ENCODE measurements at places on chromosomes 4 and X.
A peak's percentile ranks its signal among the peaks of the same experiment; 100 is the strongest.

DNA sequence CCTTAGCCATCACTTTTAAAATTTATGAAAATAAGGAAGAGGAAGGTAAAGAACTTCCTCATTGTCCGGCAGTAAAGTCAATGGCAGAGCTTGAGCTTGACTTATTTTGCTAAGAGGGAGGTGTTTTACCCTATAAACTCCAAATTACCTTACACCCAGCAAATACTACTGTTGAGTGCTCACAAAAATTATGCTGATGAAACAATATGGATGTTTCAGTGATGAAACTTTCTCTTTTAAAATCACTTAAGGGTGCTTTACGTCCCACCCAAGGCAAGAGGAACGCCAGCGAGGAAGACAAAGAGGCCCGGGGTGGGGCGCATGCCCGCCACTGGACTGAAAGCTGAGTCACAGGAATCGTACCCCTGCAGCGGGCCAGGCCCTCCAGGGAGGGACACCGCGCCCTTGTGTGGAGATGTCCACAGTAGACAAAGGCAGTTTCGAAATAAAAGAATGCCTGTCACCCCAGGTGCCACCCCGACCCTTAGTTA, 560 bp upstream of the TMSB4X start:
- peak; percentile 76 for DNase-seq

DNA sequence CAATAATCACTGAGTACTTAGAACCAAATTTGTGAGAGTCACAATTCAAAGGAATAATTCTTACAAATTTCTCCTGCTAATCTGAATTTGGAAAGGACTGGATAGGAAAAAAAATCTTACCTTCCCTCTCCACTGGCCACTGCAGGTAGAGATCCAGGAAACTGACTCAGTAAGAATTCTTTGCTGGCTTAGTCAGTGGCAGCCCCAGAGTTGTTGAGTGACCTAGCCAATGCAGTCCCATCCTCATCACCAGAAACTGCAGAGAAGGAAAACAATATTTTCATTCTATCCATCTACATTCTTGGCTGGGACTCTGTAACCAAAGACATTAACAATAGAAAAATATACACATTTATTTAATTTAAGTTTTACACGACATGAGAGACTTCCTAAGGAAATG, 572.0 kb downstream of the ADGRL3 start:
- no peak for DNase-seq

- DNase-seq, result no peak
Measured at GRCh38 chrX:72584163-72584562, 11.5 kb upstream of the HDAC8 start.

- peak; percentile 40 for DNase-seq
Measured at GRCh38 chrX:125132274-125132673, 187.4 kb upstream of the TEX13C start.

DNA sequence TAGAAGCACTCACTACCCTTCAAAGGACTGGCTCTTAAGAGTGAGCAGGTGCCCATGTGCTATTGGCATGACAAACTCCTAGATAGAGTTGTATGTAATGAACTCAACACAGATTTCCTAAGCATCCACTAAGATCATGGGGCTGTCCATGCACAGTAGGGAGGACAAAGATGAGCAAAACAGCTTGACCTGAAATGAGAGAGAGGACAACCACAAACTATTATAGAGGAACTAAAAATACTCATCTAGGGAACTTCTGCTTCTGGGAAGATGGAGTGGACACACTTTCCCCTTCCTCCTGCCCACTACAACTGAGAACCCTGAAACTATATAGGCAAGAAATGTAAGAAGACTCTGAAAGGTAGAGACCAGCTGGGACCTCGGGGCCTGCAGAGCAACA, 20.8 kb upstream of the TMEM128 start:
- DNase-seq, result no peak

- DNase-seq, result peak; percentile 2
Measured at GRCh38 chr4:20474119-20474518, 222.4 kb downstream of the SLIT2 start.

DNA sequence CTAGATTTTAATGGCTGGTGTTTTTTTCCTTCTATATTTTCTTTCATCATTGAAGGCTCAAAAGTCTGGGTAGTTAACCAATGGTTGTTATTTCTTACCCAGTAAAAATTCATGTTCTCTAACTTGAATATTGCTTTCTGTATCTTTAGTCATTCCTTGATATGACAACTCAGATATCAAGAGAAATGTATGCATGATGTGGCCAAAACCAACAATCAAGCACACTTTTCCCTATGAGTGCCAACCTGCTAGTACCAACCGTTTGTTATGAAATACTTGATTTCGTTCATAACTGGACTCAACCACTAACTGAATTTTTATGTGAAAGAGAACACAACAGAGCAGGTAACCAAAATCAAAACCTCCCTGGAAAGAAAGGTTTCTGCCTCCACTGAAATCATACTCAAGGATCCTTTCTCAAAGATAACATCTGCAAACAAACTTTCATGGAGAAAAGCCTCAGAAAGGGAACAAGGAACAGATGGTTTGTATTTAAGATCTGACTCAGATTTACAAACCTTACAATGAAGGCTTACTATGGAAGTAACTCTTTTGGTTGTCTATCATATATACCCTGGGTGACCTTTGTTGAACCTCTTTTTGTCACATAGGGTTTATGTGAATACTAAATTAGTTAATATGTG, 8.3 kb upstream of the VEGFC start:
- DNase-seq, result no peak

GRCh38 chrX:97498093-97498492, 614.4 kb downstream of the RPA4 start:
- no peak for DNase-seq

DNA sequence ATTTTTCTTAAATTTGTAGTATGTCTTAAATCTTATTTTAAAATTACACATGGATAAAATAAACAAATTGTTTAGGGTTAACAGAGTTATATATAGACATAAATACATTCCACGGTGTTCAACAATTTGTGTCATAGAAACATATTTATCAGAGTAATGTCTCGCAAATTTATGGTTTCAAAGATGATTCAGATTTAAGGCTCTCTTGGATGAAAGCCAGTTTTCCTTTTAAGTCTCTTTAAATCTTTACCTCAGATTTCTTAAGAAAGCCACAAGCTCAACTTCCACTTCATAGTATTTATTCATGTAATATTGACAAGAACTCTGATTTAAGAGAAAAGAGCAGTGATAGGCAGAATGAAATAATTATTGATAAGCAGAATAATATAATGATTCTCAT, 1254.8 kb upstream of the ADGRL3 start:
- no peak for DNase-seq

GRCh38 chr4:31365006-31365690, 645.0 kb downstream of the PCDH7 start:
- DNase-seq, result no peak

DNA sequence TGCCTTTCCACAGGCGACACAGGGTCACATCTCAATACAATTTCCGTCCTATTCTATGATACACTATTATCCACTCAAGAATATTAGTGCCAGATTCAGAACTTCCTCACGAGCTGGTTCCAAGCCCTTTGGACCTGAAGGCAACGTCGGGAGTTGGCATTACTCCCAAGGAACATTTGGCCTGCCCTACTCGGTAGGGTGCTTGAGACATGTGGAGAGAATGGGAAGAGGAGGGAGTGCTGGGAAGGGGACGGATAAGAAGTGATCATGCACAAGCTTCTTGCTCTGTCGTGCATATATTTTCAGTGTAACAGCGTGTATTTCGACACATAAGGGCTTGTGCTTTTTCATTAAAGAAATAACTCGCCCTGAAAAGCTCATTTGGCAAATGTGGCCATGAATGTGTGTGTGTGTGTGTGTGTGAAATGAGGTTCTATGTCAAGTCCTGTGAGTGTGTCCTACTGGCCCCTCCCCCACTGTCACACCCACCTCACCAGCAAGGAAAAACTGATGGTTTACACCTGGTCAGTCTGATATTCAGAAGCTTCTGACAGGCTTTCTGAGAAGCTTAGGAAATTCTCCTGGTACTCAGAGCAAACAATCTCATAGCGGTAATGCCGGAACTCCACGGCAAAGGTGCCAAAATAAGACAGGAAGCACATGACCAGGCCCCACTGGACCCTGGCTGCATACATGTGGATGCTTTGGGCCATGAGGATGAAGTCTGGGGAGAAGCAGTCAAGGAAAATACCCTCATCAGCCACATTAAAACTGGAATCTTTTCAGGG, 54.8 kb downstream of the ENOPH1 start:
- DNase-seq, result no peak

GRCh38 chr4:68245594-68245993, at the start of gene TMPRSS11B:
TSS of gene TMPRSS11B (minus strand) at chr4:68245694. CDS start at chr4:68245558, 136 bp downstream.
- DNase-seq, result no peak

GRCh38 chr4:129040471-129040870, 52.9 kb downstream of the SCLT1 start:
- no peak for DNase-seq

DNA sequence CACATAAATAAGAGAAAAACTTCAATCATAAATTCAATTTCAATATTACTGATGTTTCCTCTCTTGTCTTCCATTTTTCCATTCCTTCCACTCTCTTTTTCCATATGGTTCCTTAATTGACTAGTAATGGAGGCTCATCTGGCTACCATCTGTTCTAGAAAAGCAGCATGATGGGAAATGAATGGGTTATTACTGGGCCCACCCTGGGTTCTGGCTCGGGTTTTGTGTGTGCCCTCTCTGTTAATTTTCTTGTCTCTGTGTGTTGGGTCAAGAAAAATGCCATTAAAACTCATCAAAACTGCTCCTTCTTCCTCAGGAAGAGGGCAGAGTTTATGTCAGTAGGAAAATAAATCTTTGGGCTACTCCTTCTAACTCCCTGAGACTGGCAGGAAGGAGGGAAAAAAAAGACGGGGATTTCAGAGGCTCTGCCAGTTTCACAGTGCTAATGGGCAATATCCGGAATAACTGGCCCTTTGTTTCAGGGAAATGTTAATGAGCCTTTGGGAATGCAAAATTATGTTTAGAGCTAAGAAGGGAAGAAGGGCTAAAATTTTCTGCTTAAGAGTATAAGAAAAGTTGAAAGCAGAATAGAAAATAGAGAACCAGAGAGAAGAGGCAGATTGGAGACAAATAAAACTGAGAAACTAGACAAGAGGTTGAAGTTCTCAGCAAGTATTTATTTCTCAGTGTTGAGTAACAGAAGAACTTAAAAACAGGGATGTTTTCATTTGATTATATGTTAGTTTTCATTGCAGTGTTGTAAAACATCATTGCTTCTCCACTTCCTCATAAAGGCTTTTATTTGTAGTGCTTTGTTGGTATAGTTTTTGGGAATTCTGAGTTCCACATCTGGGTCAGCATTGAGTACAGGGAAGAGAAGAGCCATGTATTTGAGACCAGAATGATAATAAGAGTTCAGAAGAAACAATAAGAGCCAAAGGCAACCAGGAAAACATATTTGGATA, 19.7 kb downstream of the GABRB1 start:
- DNase-seq, result no peak

DNA sequence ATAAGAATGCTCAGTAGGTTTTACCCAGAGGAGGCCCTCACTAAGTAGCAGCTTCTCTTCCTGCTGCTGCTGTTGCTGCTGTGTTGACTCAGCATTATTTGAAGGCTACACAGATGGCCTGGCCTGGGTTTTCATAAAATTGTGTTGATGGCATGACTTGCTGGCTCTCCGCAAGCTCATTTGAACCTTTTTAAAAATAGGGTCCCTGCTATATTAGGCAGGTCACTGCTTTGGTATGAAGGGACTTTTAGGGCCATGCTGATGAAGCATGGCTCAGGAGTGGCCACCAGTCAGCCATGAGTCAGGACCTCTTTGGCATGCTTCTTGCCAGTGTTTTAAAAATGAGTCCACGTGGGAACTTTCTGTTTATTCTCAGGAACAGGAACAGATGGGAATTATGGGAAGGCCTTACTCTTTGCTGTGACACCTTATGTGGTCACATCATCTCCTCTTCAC, 128.7 kb downstream of the MID1IP1 start:
- DNase-seq, result peak; percentile 7

DNA sequence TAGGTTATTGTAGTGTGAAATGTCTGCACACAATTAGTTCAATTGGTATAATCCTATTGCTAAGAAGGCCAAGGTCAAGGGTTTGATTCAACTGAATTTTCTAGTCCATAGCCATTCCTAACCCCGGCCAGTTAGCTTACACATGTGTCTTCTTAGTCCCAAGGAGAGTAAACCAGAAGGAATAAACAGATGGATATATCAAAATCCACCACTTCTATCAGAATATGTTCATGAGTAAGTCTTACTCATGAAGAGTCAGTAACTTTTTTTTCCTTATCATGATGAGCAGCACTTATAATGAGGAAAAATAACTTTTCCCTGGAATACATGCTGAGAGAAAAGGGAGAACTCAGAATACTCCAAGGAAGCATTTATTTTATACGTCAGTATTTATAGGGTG, 9.5 kb downstream of the HHIP start:
- DNase-seq, result no peak

DNA sequence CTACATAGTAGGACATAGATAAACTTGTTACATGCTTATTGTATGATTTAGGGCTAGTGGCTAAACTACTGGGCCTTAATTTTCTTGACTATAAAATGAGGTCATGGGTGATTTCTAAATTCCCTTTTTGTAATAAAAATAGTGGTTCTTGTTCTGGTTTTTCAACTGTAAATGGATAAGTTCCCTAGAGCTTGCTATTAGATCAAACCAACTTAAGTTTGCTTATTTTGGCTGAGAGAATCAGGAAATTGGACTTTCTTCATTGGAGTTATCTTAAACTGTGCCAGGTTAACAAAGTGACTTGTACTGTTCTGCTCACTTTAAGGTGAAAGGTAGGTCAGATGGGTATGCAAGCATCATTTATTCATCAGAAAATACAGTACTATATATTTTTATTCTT, 78.3 kb downstream of the PDLIM5 start:
- DNase-seq, result no peak

GRCh38 chr4:164596927-164597326, 157.0 kb upstream of the SMIM31 start:
- no peak for DNase-seq
